ENCODE measurements at places on chromosomes 4 and X.

DNA sequence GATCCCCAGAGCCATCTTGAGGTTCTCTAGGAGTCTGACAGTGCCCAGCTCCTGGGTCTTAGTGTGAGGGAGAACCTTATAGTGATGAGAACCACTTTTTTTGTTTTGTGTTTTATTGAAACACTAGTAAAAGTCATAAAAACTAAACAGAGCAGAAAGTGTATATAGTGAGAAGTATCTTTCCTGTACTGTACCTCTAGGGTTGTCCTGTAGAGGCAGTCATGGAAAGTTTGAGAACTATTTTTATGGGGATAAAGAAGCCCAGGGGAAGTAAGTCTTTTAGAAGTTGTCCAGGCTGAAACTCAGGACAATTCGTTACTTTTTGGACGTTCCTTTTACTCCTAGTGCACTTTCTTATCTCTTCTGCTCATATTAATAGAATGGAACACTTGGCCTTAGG is 40.9 kb downstream of the ADH5 start:
- no peak for DNase-seq

DNA sequence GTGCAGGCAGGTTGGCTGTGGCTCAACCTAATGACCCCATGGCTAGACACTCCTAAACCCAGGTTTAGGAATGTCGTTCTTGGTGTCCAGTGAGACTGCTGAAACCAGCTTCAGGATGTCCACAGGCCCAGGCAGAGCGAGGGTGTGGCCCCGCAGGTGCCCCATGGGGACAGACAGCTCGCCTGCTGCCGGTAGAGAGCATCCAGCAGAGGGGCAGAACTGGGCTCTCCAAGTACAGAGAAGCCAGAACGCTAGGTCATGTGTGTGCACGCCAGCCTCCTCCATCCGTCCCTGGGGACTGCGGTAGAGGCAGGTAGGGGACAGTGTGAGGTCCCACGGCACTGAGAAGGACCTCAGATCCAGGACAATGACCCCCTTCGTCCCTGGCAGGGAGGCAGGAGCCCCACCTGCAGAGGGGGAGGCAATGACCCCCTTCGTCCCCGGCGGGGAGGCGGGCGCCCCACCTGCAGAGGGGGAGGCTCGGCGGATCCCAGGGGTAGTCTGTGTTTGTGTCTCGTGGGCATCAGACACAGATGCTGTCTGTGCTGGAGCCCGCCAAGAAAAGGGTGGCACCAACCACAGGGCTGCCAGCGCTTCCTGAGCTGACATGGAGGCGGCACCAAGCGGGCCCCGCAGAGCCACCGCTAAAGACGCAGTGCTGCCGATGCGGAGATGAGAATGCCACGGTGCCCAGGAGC is 118.4 kb downstream of the FAM53A start:
- DNase-seq, result no peak

GRCh38 chr4:74661427-74662201 is 132.7 kb downstream of the BTC start:
- no peak for DNase-seq

GRCh38 chr4:1239141-1239949 is 9.6 kb downstream of the CTBP1 start:
- DNase-seq, result no peak

DNA sequence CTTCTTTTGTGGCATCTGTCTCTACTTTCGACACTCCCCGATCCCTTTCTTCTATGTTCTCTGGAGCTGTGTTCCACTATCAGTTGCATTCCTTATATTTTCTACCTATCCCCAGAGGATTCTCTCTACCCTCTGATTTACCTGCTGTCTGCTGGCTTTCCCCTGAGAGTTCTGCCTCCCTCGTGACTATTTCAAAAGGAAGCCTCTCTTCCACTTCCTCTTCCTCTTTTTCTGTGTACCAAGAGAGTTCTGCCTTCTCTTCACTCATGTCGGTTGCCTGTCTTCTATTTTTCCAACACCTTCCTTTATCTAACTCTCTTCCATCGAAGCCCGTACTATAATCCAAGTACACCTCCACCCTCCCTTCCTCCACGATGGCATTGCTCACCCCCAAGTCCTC is 631.7 kb downstream of the SMARCA1 start:
- no peak for DNase-seq

DNA sequence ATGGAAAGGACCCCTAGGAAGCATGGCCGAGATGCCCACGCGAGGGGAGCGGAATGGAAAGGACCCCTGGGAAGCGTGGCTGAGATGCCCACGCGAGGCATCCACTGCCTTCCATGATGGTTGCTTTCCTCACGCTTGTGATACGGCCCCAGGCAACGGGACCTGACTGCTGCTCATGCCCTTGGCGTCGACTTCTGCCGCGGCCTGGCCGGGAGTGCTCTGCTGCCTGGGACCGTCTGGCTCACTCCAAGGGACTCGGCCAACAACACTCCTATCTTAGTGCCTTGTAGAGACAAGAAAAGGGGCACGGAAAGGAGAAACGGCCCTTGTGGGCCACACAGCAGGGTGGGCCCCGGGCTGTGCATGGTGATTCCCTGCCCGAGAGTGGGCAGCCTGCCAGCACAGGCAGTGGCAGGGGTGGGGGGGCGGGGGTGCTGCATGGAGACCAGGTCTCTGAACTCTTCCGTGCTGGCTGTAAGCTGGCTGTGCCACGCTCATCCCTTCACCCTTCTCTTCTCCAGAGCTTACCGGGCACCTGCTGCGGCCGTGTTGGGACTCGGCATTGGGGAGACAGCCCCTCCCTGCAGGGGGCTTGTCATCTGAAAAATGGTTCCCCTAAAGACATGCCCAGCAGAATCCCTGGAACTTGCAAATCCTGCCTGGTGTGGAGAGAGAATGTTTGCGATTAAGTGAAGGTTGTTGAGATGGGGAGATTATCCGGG is 38.6 kb upstream of the HMX1 start:
- no peak for DNase-seq

- no peak for DNase-seq
These were observed 81.2 kb downstream of the APOOL start for GRCh38 chrX:85084770-85085393.

DNA sequence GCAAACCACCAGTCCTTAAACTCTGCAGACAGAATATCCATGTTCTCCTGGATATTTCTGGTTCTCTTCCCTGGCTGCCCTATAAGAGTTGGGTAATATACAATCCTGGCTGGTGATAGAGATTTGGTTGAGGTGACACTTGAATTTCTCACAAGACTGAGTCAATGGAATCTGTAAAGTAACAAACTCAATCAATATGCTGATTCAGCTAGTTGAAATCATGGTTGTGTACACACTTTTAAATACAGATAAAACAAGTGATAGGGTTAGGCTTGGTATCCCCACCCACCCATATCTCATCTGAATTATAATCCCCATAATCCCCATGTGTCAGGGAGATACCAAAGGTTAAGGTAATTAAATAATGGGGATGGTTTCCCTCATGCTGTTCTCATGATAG is 349.2 kb upstream of the MAD2L1 start:
- no peak for DNase-seq

GRCh38 chrX:128717635-128718578 is 665.7 kb upstream of the ACTRT1 start:
- DNase-seq, result no peak

GRCh38 chrX:107716118-107716684 is 59.4 kb downstream of the TSC22D3 start:
- DNase-seq, result no peak

DNA sequence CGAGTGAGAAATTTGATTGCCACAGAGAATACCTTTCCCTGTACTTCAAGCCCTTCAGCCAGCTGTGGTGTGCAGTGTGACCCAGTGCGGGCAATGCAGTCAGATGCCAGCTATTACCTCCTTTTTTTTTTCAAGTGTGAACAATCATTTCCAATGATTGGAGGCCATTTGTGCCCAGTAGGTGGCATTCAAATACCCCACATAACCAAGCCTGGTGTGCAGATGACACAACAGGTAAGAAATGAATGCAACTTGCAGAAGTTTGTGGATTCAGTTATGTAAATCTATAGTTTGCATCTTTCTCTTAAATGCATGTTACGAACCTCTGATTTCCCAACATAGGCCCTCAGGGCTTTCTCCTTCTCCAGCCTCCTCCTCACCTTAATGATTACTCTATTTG is 98.0 kb downstream of the CLCN4 start:
- no peak for DNase-seq

DNA sequence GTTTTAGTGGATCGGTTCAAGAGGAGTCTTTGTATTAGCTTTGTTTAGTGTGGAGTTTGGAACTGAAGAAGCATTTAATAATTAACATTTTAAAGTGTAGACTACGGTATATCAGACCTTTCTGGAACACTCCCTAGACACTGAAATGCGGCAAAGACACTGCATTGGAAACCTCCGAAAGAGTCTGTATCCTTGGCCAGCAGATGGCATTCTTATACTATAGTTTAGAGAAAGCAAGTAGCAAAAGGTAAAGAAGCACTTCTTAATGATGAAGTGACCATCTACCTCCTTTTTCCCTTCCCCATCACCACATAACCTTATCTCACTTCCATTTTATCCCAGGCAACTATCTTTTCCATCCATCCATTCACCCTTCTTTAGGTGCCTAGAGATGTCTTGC is 7.6 kb downstream of the FABP2 start:
- DNase-seq, result no peak

- DNase-seq, result no peak
These were observed 83.0 kb upstream of the MAPK10 start for GRCh38 chr4:86442881-86443280.

DNA sequence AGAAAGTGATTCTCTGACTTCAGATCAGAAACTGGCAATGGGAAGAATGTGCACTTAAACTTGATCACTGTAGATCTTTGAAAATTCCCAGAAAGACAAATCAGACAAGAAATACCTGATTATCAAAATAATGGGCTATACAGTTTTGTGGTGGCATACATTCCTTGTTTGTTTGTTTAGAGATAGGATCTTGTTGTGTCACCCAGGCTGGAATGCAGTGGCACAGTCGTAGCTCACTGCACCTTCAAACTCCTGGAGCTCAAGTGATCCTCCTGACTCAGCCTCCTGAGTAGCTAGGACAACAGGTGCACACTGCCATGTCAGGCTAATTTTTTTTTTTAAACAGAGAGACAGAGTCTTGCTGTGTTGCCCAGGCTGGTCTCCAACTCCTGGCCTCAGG is 81.0 kb upstream of the SPRY1 start:
- DNase-seq, result no peak

GRCh38 chrX:149845385-149845784 is 35.6 kb upstream of the MAGEA8 start:
- DNase-seq, result no peak

DNA sequence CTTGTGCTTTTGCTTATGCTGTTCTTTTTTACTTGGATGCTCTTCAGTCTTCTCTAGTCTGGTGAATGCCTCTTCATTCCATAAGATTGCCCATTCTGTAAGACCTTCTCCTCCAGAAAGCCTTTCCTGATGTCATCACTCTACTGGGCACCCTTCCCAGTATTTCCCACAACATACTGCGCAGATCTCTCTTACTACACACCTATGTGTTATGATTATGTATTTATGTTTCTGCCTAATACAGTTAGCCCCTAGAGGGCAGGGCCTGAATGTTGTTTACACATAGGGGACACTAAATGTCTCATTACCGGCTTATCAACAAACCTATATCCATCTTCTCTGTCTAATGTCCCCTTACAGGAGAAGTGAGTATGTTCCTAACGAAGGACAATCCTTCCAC is 21.1 kb downstream of the AIFM1 start:
- no peak for DNase-seq

DNA sequence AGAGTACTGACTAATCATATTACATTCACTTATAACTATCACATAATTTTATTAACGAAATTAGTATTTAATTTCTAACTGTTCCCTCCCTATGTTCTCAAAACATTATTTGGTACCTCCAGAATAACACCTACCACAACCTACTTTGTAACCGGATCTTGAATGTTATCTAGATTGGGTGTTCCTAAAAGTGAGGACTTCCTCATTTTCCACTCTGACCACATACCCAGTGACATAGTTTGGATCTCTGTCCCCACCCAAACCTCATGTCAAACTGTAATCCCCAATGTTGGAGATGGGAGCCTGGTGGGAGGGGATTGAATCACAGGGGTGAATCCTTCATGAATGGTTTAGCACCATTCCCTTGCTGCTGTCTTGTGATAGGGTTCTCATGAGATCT is 21.8 kb downstream of the NR3C2 start:
- DNase-seq, result no peak

DNA sequence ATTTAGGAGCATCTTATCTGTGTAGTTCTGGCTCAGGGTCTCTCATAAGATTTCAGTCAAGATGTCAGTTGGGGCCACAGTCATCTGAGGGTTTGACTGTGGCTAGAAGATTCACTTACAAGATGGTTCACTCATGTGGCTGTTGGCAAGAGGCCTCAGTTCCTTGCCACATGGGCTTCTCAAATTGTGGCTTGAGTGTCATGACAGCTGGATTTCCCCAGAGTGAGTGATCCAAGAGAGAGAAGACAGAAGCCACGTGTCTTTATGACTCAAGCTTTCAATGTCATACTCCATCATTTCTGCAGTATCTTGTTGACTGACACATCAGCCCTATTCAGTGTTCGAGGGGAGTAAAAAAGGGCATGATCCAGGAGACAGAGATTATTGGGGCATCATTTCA is 131.3 kb upstream of the AP1S2 start:
- DNase-seq, result no peak

GRCh38 chr4:83022724-83023450 is 12.1 kb upstream of the COPS4 start:
- DNase-seq, result no peak

DNA sequence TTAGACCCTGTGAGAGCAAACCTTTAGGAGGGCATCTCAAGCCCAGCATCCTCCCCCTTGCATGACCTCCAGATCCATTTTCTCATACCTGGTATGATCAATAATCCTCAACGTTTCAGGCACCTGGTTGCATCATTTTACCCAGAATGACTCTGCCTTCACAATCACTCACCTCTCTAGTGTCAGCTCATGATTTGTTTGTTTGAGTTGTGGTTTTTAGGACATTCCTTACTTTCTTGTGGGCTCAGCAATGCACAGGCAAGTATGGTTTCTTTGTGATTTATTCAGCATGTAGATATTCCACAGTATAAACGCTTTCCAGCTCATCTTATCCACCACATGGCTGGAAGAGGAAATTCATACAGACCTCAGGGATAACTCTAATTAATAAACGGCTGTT is 93.6 kb upstream of the CPEB2 start:
- no peak for DNase-seq

DNA sequence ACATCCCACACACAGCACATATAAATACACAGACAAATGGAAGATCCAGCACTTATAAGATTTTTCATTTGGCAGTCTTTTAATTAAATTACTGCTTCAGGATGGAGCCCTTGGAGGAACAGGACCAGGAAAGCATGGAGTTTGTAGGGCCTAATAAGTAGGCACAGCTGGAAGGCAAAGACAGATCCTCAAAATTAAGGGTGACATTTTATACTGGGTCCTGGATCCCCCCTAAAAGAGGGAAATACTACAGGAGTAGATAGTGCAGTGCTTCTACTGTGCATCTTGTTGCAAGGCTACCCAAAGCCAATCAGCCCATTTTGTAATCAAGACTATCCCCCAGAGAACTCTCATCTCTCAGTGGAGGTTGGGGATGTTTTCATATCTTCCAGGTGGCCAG is 1860.7 kb upstream of the PCDH10 start:
- no peak for DNase-seq
